ENCODE measurements at places on chromosomes 12 and 14.
A peak's percentile ranks its signal among the peaks of the same experiment; 100 is the strongest.

- no peaks in the 10 kb centered on the region for H3K36me3 ChIP-seq
- H3K27ac ChIP-seq, result no peak overlapping the region
- H3K4me3 ChIP-seq, result no peak overlapping the region
- no peak for DNase-seq
- H3K27me3 ChIP-seq, result peaks cover 12% of the 10 kb centered on the region
- peaks cover 9% of the 10 kb centered on the region for H3K4me1 ChIP-seq
Observed at GRCh38 chr12:4450551-4451112, 5.0 kb upstream of the FGF6 start.

- no peak for DNase-seq
- H3K27me3 ChIP-seq, result no peaks in the 10 kb centered on the region
- no peak overlapping the region for H3K4me3 ChIP-seq
- H3K27ac ChIP-seq, result no peak overlapping the region
Observed at GRCh38 chr14:90722590-90722989, 93.6 kb downstream of the TTC7B start.

DNA sequence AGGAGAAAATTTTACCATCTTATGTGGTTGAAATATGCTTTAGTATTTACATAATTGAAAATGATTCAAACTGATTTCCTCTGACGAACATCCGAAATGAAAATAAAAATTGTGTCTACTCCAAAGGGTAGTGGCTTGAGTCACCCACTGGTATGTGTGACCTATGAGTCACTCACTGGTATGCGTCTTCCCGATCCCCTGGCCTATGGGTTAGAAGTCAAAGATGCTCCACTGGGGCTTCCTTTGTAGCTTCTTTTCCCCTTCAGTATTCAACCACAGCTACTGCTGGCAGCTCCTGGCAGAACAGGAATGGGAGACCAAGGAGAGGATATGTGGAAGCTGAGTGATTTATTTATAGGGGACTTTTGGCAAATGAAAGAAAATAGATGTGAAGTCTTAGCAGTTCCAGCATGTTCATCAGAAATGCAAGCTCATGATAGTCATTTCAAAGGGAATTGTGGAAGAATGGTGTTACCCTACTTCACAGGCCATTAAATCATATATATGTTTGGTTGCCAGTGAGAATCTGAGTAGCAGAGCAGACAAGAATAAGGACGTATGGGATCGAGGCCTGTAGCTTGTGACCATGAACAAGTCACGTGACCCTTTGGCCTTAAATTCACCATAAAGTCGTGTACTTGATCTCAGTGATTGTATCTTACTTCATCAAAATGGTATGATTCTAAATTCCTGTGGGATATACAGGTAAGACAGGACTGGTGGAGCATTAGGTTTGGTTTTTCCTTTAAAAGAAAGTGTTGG lies 108.3 kb downstream of the CRADD start:
- peaks cover 72% of the 10 kb centered on the region for H3K4me1 ChIP-seq
- H3K36me3 ChIP-seq, result peaks cover 20% of the 10 kb centered on the region
- H3K27ac ChIP-seq, result peak overlapping the region; percentile 89
- no peak overlapping the region for H3K4me3 ChIP-seq

DNA sequence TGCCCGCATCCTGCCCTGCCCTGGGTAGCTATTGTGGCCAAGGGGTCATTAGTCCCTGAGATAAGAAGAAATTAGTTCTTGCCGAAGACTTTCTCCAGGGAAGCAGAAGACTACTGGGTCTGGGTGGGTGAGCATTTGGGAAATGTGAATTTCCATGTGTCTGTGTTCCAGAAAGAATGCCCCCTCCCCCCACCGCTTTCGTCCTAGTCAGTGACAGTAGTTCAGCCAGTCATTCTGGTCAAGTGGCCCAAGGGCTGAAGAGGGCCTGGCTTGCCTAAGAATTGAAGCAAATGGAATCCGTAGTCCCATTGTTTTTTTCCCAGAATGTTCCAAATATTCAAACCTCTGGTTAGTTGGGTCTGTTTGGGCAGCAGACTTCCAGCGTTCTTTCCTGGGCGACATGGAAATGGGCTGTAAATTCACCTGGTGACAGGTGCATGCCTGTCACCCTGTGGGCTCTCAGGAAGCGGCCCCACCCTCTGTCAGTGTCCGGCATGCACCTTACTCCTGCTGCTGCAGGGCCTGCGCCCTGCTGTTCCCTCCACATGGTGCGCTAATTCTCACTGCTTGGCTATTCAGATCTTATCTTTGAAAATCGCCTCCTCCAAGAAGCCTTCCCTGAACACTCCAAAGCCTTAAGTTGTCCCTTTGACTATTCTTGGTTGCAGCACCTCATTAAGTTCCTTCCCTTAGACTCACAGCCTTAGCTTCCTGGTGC lies 1.4 kb upstream of the RFLNA start:
- no peaks in the 10 kb centered on the region for H3K36me3 ChIP-seq
- H3K27ac ChIP-seq, result no peak overlapping the region
- peaks cover 26% of the 10 kb centered on the region for H3K27me3 ChIP-seq
- H3K4me3 ChIP-seq, result no peak overlapping the region

- no peaks in the 10 kb centered on the region for H3K27me3 ChIP-seq
- H3K27ac ChIP-seq, result no peak overlapping the region
- no peaks in the 10 kb centered on the region for H3K36me3 ChIP-seq
- no peaks in the 10 kb centered on the region for H3K4me1 ChIP-seq
- no peak overlapping the region for H3K4me3 ChIP-seq
Observed at GRCh38 chr14:40983604-40984003, 623.1 kb upstream of the LRFN5 start.

- no peaks in the 10 kb centered on the region for H3K4me1 ChIP-seq
- peaks cover 17% of the 10 kb centered on the region for H3K36me3 ChIP-seq
- no peaks in the 10 kb centered on the region for H3K27me3 ChIP-seq
- H3K27ac ChIP-seq, result no peak overlapping the region
- no peak for DNase-seq
Observed at GRCh38 chr12:3644104-3644503, 108.8 kb downstream of the CRACR2A start.

GRCh38 chr12:109131154-109132050 lies 15.0 kb downstream of the ACACB start:
- H3K27me3 ChIP-seq, result no peaks in the 10 kb centered on the region
- H3K36me3 ChIP-seq, result peaks cover 1% of the 10 kb centered on the region

DNA sequence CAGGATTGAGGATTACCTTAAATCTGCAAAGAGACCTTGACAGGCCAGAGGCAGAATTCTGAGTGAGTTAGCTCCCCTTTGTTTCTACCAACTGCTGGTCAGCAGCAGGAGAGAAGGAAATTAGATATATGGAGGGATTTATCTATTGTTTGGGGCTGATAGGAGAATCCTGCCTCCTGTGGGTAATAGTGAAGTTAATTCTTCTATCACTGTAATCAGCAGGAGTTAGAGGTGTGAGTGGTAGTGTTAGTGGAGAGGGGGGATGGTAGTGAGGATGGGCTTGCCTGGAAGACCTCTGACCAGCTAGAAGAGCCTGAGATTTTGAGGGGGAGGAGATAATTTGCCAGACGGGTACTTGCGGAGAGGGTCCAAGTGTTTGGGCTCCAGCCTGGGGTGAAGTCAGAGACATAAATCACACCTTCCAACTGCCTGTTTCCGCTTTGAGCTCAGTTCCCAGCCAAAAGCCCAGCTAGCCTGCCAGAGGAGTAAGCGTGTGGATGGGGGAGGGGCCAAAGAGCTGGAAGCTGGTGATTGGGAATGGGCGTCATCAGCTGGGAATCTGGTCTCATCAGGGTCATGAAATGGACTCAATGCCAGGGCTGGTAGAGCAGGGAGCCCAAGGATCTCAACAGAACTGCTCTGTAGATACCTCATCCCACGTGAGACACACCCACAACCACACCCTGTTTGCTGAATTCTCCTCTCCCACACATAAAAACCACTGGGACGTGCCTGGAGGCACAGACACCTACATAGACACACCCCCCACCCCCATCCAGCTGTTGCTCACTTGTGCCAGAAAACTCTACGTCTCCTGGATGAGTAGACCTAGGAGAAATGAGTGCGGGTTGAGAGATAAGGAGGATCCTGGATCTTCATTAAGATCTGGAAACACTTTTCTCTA lies 13.1 kb upstream of the ITGA5 start:
- no peak for DNase-seq
- no peaks in the 10 kb centered on the region for H3K36me3 ChIP-seq

DNA sequence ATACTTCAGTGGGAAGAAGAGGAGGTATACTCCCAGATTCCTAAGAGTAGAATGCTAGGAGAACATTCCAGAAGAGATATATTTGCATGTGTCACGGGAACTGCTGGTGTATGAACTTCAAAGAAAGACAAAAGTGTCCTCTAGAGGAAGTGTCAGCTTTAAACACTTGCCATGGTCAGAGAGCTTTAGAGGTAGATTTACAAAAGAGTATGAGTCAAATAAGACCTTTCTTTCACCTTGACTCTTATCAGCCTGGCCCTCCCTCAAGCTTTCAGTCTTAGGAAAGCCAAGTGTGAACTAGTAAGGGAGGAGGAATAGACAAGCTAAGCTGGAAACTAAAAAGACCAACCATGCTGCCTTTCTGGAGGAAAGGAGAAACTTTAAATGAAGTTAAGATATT lies 34.7 kb downstream of the COX8C start:
- H3K27me3 ChIP-seq, result peaks cover 18% of the 10 kb centered on the region
- no peaks in the 10 kb centered on the region for H3K36me3 ChIP-seq
- no peak overlapping the region for H3K4me3 ChIP-seq
- DNase-seq, result no peak
- H3K4me1 ChIP-seq, result no peaks in the 10 kb centered on the region

GRCh38 chr14:98573082-98573481 lies 698.9 kb downstream of the BCL11B start:
- no peaks in the 10 kb centered on the region for H3K27me3 ChIP-seq
- no peaks in the 10 kb centered on the region for H3K36me3 ChIP-seq
- no peak for DNase-seq
- no peak overlapping the region for H3K4me3 ChIP-seq
- H3K27ac ChIP-seq, result no peak overlapping the region

DNA sequence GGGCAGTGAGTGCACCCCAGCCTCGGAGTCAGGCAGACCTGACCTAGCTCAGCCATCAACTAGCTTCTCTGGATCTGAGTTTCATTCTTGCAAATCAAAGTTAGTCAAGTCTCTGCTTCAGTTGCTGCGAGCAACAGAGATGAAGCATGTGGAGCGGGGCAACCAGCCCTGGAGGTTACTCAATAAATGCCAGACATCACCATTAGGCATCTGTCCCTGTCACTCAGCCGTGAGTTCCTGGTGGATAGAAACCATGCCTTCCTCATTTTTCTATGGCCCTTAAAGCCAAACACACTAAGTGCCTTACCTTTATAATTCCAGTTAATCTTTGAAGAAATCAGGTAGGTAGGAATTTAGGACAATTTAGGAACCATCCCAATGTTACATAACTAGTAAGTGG lies 19.3 kb downstream of the RFX4 start:
- no peak overlapping the region for H3K4me3 ChIP-seq
- no peaks in the 10 kb centered on the region for H3K36me3 ChIP-seq

- no peaks in the 10 kb centered on the region for H3K36me3 ChIP-seq
- H3K27ac ChIP-seq, result no peak overlapping the region
- peaks cover 2% of the 10 kb centered on the region for H3K4me1 ChIP-seq
- H3K27me3 ChIP-seq, result peaks cover 5% of the 10 kb centered on the region
Observed at GRCh38 chr14:76348898-76349297, 27.0 kb upstream of the ESRRB start.

- peak; percentile 16 for DNase-seq
Observed at GRCh38 chr12:92735131-92735721, 32.4 kb downstream of the PLEKHG7 start.

- H3K4me3 ChIP-seq, result no peak overlapping the region
- DNase-seq, result no peak
- no peaks in the 10 kb centered on the region for H3K4me1 ChIP-seq
- H3K27ac ChIP-seq, result no peak overlapping the region
- H3K36me3 ChIP-seq, result no peaks in the 10 kb centered on the region
Observed at GRCh38 chr12:21026302-21026701, 104.7 kb upstream of the SLCO1B1 start.

- no peak for DNase-seq
- peaks cover 34% of the 10 kb centered on the region for H3K36me3 ChIP-seq
- no peaks in the 10 kb centered on the region for H3K27me3 ChIP-seq
- H3K4me1 ChIP-seq, result peaks cover 10% of the 10 kb centered on the region
- H3K4me3 ChIP-seq, result no peak overlapping the region
Observed at GRCh38 chr12:48069241-48069640, 36.6 kb downstream of the SENP1 start.

DNA sequence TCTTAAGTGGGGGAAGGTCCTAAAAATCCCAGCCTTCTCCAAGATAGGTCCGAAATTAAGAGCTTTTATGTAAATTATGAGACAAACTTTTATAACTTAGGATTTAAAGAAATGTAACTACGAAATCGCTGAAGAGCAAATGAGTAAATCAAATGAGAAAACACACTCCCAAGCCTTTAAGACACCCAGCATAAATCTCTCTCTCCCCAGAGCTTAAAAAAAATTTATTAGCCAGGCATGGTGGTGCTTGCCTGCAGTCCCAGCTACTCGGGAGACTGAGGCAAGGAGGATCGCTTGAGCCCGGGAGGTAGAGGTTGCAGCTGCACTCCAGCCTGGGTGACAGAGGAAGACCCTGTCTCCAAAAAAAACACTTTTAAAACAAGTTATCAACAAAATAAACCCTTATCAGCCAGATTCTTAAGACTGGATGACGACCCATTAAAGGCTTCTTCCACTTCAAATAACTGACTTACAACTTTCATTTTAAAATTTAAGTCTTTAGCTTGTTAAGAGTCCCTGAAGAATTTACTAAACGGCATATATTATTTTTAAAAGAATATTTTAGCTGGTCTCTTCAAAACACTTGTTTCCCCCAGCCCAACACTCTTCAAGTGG lies 3.2 kb downstream of the PTGES3 start:
- peaks cover 52% of the 10 kb centered on the region for H3K36me3 ChIP-seq
- H3K4me1 ChIP-seq, result peaks cover 46% of the 10 kb centered on the region
- H3K27me3 ChIP-seq, result no peaks in the 10 kb centered on the region
- peak overlapping the region; percentile 90 for H3K4me3 ChIP-seq
- peak overlapping the region; percentile 99 for H3K27ac ChIP-seq
- no peak for DNase-seq

GRCh38 chr12:49296836-49297694 lies 2.1 kb downstream of the PRPH start:
- DNase-seq, result peak; percentile 53
- H3K4me3 ChIP-seq, result peak overlapping the region; percentile 50
- H3K27ac ChIP-seq, result no peak overlapping the region
- H3K36me3 ChIP-seq, result no peaks in the 10 kb centered on the region
- H3K27me3 ChIP-seq, result peaks cover 56% of the 10 kb centered on the region

- no peak overlapping the region for H3K4me3 ChIP-seq
- H3K36me3 ChIP-seq, result no peaks in the 10 kb centered on the region
- H3K27ac ChIP-seq, result no peak overlapping the region
- H3K27me3 ChIP-seq, result no peaks in the 10 kb centered on the region
- DNase-seq, result no peak
- H3K4me1 ChIP-seq, result no peaks in the 10 kb centered on the region
Observed at GRCh38 chr14:84819528-84819927, 710.4 kb upstream of the FLRT2 start.

- H3K4me1 ChIP-seq, result peaks cover 41% of the 10 kb centered on the region
- H3K27me3 ChIP-seq, result peaks cover 14% of the 10 kb centered on the region
- DNase-seq, result peak; percentile 21
- H3K27ac ChIP-seq, result no peak within 1 kb of the TSS
- no peaks in the 10 kb centered on the region for H3K36me3 ChIP-seq
- peak within 1 kb of the TSS; percentile 62 for H3K4me3 ChIP-seq
Observed at GRCh38 chr14:74611650-74612349, at the start of gene LTBP2. Gene LTBP2 (minus strand): TSS chr14:74612237. CDS start chr14:74611944, 293 bp downstream.

- peak; percentile 56 for DNase-seq
- no peaks in the 10 kb centered on the region for H3K27me3 ChIP-seq
- no peak within 1 kb of the TSS for H3K27ac ChIP-seq
- peaks cover 6% of the 10 kb centered on the region for H3K4me1 ChIP-seq
- peaks cover 10% of the 10 kb centered on the region for H3K36me3 ChIP-seq
Observed at GRCh38 chr12:6647083-6647604, at the start of gene ACRBP. Gene ACRBP (minus strand): TSS chr12:6647432. CDS start chr12:6647366, 66 bp downstream.

- peaks cover 3% of the 10 kb centered on the region for H3K27me3 ChIP-seq
- H3K4me1 ChIP-seq, result no peaks in the 10 kb centered on the region
- H3K27ac ChIP-seq, result no peak overlapping the region
- H3K4me3 ChIP-seq, result no peak overlapping the region
- no peaks in the 10 kb centered on the region for H3K36me3 ChIP-seq
- DNase-seq, result no peak
Observed at GRCh38 chr12:15118955-15119354, 102.3 kb downstream of the RERG start.

Data from activated naive CD4-positive, alpha-beta T cell treated with anti-CD3 and anti-CD28 coated beads for 36 hours (primary cell).